ENCODE measurements at places on chromosomes 13 and 19.

GRCh38 chr13:28100150-28101121 is at the start of gene FLT3:
TSS of gene FLT3 (minus strand) at chr13:28100576. CDS start at chr13:28100510, 66 bp downstream.
- DNase-seq = peak; percentile 22

GRCh38 chr19:58009301-58009665 is 6.7 kb upstream of the ZNF606 start:
- DNase-seq = no peak

DNA sequence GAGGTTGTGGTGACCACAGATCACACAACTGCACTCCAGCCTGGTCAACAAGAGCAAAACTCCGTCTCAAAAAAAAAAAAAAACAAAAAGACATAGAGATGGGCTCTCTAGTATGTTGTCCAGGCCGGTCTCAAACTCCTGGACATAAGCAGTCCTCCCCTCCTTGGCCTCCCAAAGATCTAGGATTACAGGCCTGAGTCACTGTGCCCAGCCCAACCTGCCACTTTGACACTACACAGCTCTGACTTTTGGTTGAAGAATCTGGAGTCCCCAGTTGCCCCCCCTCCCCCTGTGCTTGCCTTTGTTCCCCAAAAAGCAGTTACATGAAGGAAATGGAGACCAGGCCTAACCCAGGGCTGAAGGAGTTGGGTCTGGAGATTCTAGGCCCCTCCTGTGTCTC is 12.9 kb downstream of the CARM1 start:
- DNase-seq = peak; percentile 70

DNA sequence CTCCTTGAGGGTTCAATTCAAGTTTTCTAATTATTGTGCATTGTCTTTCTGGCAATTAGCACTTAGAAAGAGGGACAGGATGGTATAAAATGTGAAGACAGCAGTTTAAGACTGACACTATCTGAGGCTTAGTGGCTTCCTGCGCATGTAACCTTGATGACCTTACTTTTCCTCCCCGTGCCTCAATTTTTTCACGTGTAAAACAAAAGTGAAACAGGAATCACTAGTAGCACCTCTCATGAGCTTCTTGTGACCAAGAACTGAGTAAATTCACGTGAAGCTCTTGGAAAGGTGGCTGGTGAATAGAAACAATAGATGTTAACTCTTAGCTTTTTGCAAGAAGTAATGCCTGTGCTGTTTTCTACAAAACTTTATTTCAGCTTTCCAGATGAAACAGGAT is 233.9 kb downstream of the LMO7 start:
- DNase-seq = no peak

GRCh38 chr19:13613447-13613846 is 107.2 kb upstream of the CACNA1A start:
- DNase-seq = no peak

DNA sequence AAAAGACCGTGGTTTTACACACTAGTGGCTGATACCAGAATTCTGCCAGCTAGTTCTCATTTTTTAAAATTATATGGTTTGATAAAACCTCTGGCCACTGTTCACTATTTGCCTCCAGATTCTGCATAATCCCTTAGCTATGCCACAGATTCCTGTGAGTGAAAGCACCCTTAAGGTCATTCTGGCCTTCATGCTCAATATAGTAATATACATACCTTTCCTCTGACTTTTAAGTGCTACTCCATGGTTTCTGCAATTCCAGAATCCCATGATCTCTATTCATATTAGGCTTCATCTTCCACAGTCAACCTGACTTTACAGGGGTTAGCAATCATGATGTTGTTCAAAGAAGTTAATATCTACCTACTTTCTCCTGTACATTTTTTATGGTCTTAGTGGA is 274.1 kb upstream of the EDNRB start:
- DNase-seq = peak; percentile 53

GRCh38 chr13:113065406-113066141 is 40.0 kb upstream of the F7 start:
- DNase-seq = no peak

DNA sequence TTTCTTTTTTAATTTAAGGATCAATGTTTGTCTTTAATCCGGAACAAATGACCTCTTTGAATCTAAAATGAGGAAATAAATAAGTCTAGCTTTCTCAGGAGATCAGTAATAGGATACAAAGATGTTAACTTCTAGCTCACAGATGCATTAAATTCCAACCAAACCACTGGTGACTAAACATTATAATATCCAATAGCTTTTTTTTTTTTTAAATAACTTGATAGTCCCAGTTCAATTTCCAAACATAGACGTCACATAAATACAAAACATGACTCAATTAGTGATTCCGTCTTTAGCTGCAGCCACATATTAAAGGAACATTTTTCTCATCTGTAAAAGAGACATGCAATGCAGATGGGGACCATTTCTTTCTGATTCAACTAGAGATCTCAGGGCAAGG is 390.5 kb upstream of the PCDH9 start:
- peak; percentile 68 for DNase-seq

GRCh38 chr13:70237131-70237530 is 128.9 kb upstream of the KLHL1 start:
- no peak for DNase-seq

- peak; percentile 78 for DNase-seq
Measured at GRCh38 chr13:111006506-111007031, 91.7 kb upstream of the ANKRD10 start.

DNA sequence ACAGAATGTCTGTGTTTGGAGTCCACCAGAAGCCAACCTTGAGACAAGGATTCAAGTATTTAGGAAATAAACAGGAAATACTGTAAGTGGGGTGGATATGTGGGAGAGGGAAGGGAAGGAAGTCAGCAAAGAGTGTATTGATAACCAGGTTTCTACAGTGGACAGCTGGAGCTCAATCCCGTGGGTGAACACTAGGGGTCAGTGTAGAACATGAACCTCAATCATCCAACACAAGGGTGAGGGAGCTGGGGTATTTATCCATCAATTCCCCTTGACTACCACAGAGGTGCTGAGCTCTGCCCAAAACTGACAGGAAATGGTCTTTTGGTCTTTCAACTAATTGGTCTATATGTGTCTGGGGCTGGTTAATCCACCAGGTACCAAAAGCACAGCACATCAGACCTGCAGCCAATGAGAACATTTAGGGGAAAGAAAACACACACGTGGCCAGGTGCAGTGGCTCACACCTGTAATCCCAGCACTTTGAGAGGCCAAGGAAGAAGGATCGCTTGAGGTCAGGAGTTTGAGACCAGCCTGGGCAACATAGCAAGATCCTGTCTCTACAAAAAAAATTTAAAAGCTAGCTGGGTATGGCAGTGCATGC is 5.6 kb upstream of the SYDE1 start:
- DNase-seq = no peak

GRCh38 chr13:20446900-20447299 is 78.8 kb downstream of the CRYL1 start:
- DNase-seq = no peak

- peak; percentile 50 for DNase-seq
Measured at GRCh38 chr13:40776681-40777165, 5.7 kb upstream of the MRPS31 start.

GRCh38 chr13:66273011-66273410 is 957.1 kb downstream of the PCDH9 start:
- DNase-seq = no peak

DNA sequence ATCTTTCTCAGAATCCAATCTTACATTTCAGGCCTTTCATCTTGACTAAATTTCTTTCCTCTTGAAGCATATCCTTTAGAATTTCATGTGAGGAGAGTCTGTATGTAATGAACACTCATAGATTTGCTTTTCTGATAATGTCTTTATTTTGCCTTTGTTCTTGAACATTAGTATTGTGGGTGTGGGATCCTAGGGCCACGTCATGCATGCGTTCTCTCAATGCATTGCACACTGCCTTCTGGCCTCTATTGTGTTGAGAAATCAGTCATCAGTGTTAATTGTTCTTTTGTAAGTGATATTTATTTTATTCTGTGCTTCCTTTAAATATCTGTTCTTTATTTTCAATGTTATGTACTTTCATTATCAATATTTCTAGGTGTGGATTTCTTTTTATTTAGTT is 364.9 kb downstream of the OXGR1 start:
- DNase-seq = no peak

DNA sequence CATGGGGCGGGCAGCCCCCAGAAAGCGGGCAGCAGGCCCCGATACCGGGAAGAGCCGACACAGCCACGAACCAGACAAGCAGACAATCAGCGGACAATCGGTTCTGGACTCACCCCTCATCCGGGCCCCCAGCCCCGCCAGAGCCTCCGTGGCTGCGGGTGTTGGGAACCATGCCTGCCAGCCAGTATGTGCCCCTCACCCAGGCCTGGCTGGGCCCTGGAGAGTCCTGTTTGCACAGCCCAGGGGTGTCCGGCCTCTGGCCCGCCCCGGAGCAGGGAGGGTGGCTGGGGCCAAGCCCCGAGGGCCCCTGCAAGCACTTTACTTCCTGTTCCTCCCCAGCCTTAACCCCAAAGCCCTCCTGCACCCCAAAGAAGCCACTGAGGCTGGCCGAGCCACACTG is 7.8 kb downstream of the PODNL1 start:
- DNase-seq = no peak

- DNase-seq = no peak
Measured at GRCh38 chr19:3068071-3068470, 5.8 kb upstream of the TLE5 start.

DNA sequence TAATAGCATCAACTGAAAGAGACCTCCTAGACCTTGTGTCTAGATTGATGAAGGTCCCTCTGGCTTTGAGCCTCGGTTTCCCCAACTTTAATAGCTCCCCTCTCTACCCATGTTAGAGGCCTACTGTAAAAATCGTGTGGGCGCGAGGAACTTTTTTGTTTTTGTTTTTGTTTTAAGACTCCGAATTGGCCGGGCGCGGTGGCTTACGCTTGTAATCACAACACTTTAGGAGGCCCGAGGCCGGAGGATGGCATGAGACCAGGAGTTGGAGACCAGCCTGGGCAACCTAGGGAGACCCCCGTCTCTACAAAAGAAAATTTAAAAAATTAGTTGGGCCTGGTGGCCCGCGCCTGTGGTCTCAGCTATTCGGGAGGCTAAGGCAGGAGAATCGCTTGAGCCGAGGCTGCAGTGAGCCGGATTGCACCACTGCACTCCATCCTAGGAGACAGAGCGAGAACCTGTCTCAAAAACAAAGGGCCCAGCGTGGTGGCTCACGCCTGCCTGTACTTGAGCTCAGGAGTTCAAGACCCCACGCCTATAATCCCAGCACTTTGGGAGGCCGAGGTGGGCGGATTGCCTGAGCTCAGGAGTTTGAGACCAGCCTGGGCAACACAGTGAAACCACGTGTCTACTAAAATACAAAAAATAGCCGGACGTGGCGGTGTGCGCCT is 858 bp upstream of the PPP6R1 start:
- DNase-seq = no peak

DNA sequence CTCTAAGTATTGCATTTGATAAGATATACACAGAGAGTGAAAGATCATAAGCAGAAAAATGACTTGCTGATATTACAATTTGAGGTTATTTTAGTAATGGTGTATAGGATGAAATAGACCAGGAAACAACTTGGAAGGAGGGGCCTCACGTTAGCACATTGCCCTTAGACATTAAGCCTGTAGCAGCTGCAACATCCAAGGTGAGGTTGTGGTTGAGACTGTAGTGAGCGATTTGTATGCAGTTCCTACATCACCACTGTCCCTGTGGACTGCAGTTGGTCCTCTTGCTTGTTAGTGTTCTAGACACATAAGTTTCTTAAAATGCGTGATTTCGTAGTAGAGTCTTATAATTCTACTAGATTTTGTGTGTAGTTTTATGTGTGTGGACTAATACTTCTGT is 311.3 kb downstream of the ATP8A2 start:
- no peak for DNase-seq

DNA sequence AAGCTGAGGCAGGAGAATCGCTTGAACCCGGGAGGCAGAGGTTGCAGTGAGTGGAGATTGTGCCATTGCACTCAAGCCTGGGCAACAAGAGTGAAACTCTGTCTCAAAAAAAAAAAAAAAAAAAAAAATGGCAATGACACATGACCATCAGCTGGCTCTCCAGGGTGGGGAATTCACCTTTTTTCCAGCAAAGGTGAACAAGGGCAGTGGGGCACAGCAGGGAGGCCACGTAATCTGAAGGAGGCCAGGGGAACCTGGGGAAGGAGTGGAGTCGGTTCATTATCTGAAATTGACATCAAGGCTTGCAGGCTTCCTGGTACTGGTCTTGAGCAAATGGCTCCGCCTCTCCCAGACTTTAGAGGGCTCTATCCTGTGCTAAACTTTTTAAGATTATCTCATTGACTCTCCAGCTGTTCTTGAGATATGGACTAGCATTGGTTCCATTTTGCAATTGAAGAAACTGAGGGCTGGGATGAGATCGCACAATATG is 28.1 kb downstream of the KEAP1 start:
- no peak for DNase-seq

GRCh38 chr13:51645761-51646670 is 61.8 kb downstream of the WDFY2 start:
- no peak for DNase-seq

GRCh38 chr19:28519952-28520861 is 692.7 kb downstream of the UQCRFS1 start:
- DNase-seq = no peak

DNA sequence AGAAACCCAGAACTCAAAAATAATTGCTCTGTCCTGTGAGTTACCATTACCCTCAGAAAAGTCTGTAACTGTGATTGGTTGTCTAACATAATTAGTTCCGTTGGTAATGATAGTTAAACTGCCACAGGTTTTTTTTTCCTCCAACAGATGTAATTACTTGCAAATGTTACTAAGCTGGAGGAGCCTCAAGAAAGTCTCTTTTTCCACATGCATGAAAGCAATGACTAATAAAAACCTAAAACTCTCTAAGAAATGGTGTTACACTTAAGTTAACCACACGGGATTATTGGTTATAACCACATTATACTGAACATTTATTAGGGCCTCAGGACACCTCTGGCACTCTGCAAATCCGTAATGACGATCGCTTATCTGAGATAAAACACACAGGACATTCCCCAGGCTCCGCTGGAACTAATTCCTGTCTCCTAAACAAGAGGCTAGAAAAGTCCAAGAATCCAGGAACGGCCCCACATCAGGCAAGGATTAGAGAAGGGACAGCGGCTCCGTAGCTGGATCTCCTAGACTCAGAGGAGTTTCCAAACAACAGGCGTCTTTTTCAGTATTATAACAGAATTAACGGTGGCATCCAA is 753 bp downstream of the ZNF235 start:
- DNase-seq = peak; percentile 38

- peak; percentile 38 for DNase-seq
Measured at GRCh38 chr19:10112895-10113591, 1.6 kb downstream of the P2RY11 start.

DNA sequence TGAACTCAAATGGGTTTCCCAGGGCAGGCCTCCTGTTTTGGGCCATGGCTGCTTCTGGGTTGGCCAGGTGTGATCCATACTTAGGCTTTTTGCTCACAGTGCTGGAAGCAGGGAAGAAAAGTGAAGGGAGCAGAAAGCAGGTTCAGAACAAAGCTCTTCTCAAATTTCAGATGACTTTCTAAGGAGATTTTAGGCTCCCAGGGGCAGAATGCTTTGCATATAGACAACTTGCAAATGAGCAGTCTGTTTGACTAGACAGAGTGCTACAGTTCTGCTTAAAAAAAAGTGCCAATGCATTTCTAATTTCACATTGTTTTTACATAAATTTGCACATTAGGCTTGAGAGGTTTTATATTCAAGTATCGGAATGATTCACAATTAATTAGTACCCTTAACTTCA is 2.6 kb upstream of the SLC10A2 start:
- DNase-seq = no peak

Data from fibroblast of skin of abdomen (primary cell).